ENCODE measurements at places on chromosomes 2 and 18.
A peak's percentile ranks its signal among the peaks of the same experiment; 100 is the strongest.

GRCh38 chr2:232886176-232886575 is 16.1 kb downstream of the SNORC start:
- no peak for DNase-seq

- no peak for DNase-seq
These were observed 64.6 kb downstream of the SMC6 start for GRCh38 chr2:17689010-17689409.

DNA sequence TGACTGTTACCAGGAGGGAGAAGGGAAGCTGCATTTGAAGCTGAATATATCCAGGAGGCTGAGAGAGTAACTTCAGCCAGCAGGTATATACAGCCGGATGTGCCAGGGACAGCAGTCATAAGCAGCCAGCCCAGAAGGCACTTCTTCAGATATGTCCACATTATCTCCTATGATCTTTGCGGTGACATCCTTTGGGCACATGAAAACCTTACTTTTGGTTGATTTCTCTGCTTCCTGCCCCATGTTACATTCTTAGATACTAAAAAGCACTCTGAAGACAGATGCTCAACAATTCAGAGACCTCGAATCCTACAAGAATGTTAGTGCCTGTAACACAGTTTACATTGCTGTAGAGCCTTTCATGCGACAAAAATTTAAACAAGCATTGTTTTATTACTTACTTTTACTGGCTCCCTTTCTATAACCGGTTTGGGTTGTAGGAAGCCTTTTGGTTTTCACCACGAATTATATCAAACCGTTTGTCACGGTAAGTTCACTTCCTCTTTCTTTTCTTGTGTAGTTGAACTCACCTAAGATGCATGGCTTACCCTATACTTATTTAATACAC is 50.3 kb upstream of the TLK1 start:
- DNase-seq = peak; percentile 43

- no peak for DNase-seq
These were observed 372.8 kb upstream of the ST6GAL2 start for GRCh38 chr2:107258531-107259407.

- DNase-seq = peak; percentile 59
These were observed 147.0 kb upstream of the KLHL14 start for GRCh38 chr18:32919799-32920198.
